ENCODE measurements at places on chromosomes 6 and 20.

DNA sequence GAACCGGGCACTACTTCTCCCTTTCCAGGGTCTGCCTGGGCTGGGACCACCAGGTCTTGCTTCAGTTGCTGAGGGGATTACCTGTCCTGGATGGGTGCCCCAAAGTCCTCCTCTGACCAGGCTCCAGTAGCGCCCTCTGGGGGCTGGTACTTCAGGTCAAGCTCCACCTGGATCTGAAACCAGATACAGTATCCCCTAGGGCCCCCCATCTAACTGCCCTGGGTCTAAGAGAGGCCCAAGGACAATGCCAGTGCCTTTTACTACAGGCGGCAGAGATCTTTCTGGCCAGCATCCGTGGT lies 11.2 kb upstream of the SPAG4 start:
- no peak for DNase-seq

- no peak for DNase-seq
These were observed 28.3 kb upstream of the TMEM200A start for GRCh38 chr6:130337534-130337933.

DNA sequence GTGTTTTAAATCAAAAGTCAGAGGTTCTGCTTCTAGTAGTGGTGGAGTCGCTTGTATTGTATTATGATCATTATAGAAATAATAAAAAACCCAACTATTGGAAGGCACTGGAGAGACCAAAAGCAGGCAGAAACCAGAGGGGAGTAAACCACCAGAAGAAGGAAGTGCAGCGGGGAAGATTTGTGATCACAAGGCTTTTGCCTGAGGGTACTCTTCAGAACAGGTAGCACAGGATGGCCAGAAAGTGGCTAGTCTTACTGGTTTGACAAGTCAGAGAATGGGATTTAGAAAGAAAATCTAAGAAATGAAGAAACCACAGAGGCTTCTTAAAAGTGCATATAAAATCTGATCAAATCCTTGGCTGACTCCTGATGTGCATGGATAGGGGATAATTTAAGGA lies 24.0 kb downstream of the MAPK13 start:
- DNase-seq = no peak

- no peak for DNase-seq
These were observed 649.0 kb downstream of the RNF144B start for GRCh38 chr6:19036196-19036555.

DNA sequence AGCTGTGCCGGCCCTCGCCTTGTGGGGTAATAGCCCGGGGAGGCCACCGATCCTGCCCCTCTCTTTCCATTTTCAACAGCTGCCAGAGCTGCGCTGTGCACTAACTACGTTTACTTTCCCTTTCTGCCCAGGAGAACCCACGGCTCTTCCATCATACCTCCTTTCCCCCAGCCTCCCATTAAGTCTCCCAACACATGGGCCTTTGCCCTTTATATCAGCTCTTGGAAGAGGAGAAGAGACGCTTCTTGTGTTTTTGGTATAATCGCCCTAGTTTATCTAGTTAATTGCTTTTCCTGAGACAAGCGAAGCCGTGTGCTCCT lies 637 bp downstream of the UBR2 start:
- no peak for DNase-seq

DNA sequence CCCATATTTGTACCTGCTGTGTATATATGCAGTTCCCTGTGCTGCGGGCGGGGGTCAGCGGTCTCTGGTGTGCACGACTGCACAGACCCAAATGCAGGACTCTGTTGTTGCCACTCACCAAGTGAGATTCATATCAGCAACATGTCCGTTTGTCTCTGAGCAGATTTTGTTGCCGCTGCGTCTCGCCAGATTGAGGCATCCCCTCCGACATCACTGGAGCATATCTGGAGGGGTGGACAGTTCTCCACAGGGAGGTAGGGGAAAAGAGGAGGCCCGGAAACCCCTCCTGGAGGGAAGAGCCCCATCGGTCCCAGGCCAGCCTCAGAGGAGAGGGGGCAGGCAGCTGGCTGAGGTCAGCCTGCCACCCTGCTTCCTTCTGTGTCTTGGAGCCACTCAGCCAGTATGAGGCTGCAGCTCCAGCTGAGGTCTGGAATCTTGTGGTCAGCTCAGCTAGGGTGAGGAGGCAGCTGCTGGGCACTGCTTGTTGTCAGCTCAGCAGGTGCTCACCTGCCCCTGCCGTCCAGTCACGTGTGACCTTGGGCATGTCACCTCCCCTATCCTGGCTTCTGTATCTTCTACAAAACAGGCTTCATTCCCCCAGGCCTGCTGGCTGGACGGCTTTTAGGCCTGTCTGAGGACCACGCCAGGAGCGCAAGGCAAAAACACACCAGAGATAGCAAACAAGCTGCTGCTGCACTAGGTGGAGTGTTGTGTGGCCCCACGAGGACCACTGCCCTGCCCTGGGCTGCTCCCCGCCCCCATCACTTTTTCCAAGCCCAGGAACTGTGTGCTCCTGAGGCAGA lies 47.1 kb downstream of the HNF4A start:
- DNase-seq = no peak

DNA sequence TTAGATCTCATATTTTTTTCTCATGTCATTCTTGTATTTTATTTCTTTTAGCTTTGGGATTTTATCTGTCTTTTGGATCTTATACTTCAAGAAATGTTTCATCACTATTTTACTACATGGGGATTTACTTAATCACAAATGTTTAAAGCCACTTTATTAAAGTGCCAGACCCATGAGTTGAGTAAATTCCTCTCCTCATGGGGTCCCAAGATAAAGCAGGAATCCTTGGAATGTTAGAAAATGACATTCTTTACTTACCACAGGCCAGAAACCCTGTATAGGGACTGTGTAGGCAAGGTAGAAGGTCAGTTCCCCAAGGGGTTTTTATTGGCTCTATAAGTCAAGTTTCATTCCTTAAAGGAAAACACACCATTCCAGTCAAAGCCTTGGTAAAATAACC lies 28.4 kb upstream of the OR2J2 start:
- no peak for DNase-seq

- no peak for DNase-seq
These were observed 209.1 kb upstream of the BMP2 start for GRCh38 chr20:6558341-6558740.

- DNase-seq = peak; percentile 28
These were observed 25.0 kb downstream of the CYB5R4 start for GRCh38 chr6:83884523-83884922.

DNA sequence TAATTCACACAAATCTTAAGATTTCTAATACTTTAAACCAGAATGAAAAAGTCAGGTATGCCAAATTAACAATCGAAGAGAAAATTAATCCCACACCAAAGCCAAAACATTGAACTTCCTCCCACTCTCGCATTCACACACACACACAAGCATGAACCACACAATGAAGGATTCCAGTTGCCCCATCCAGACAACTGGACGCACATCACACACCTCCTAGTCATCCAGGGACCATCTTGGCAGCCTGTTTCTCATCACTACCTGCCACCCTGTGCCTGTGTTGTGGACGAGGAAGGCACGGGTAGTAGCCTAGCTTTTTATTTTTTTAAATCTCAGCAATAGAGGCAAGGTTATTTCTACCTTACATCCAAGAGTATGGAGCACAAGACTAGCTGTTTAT lies 15.2 kb downstream of the B4GALT5 start:
- no peak for DNase-seq

- DNase-seq = no peak
These were observed 63.0 kb downstream of the RIPOR3 start for GRCh38 chr20:50628332-50628731.

- DNase-seq = no peak
These were observed 20.1 kb downstream of the KCNK17 start for GRCh38 chr6:39294133-39294532.

- no peak for DNase-seq
These were observed 232.3 kb downstream of the PRL start for GRCh38 chr6:22064558-22064957.

DNA sequence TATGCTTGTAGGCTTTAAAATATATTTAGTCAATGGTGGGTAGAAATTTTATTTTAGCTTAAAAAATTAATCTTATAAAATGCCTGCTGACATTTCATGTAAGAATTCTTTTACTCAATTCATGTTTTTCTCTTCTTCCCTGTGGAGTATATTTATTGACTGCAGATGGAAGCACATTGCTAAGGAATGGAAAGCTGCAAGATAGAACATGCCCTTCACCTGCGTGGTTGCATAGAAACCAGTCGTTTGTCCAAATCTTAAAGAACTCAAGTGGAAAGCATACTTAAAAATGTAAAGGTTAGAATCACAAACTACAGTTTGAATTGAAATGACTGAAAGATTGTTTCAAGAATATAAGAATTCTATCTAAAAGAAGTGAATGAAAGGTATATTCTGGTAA lies 30.7 kb downstream of the C6orf163 start:
- no peak for DNase-seq

GRCh38 chr6:73702444-73702843 lies 6.4 kb downstream of the CD109 start:
- no peak for DNase-seq

DNA sequence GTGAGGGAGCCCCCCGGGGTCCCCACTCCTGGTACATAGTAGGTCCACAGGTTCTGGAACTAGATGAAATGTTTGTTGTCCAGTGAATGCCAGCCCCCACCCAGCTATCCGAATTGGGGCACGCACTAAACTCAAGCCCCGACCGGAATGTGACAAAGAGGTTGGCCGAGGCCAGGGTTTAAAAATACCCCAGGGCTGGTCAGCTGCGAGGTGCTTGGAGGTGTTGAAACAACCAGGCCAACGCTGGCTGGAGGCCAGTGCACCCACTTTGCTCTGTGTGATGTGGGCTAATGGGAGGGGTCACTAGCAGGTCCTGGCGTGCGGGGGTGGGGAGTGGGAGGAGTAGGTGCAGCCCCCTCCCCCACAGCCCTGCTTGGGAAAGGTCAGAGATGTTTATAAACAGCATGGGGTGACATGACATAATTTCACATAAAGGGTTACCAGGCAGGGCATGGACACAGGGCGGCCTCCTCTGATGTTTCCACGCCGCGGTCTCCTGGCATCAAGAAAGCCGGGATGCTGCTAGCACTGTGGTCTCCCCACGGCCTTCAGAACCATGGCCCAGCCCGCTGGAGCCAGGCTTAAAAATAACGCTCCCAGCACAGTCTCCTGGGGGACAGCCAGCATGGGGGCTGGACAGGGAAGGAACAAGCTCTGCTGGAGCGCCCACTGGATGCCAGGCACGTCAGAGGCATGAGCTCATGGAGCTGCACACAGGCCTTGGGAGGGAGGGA lies 111.2 kb upstream of the PTPN1 start:
- DNase-seq = no peak

- no peak for DNase-seq
These were observed 6.8 kb upstream of the SNHG17 start for GRCh38 chr20:38441916-38442315.

Measured in SK-N-MC (cell line).